ENCODE measurements at places on chromosomes 5 and 9.

- H3K36me3 ChIP-seq, result peaks cover 2% of the 10 kb centered on the region
- H3K27ac ChIP-seq, result no peak overlapping the region
- H3K27me3 ChIP-seq, result no peaks in the 10 kb centered on the region
- H3K4me1 ChIP-seq, result peaks cover 36% of the 10 kb centered on the region
- no peak for DNase-seq
These were observed 221.7 kb downstream of the DIRAS2 start for GRCh38 chr9:90420768-90421513.

GRCh38 chr9:132879457-132880323 lies 992 bp downstream of the SPACA9 start:
- no peaks in the 10 kb centered on the region for H3K36me3 ChIP-seq
- H3K4me3 ChIP-seq, result peak overlapping the region; percentile 74
- H3K4me1 ChIP-seq, result 0 out of 2 replicates have a peak, but pooled peaks cover 3% of the 10 kb centered on the region
- H3K27ac ChIP-seq, result no peak overlapping the region
- peaks cover 39% of the 10 kb centered on the region for H3K27me3 ChIP-seq

DNA sequence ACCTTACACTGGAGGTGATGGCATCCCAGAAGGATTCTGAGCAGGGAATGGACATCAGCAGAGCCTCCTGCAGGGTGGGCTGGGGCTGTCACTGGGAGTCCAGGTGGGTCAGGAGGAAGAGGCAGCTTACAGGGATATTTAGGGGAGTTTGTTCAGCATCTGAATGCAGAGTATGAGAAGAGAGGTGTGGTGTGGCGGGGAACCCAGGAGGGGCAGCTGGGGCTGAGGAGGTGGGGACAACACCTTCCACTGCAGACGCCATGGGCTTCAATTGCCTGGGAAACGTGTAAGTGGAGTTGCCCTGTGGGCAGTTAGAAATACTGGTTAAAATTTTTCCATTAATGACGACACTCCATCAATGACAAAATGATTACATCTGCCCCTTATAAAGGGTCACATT lies 33.5 kb downstream of the S1PR3 start:
- peaks cover 19% of the 10 kb centered on the region for H3K4me1 ChIP-seq
- H3K36me3 ChIP-seq, result peaks cover 8% of the 10 kb centered on the region
- no peak for DNase-seq
- no peaks in the 10 kb centered on the region for H3K27me3 ChIP-seq

- no peaks in the 10 kb centered on the region for H3K36me3 ChIP-seq
- H3K27me3 ChIP-seq, result no peaks in the 10 kb centered on the region
These were observed 37.2 kb downstream of the GADD45G start for GRCh38 chr9:89641980-89642379.

GRCh38 chr5:132658381-132659302 lies 669 bp downstream of the IL13 start:
- H3K27ac ChIP-seq, result no peak overlapping the region
- DNase-seq, result no peak
- H3K36me3 ChIP-seq, result no peaks in the 10 kb centered on the region
- H3K4me3 ChIP-seq, result no peak overlapping the region
- H3K4me1 ChIP-seq, result peaks cover 12% of the 10 kb centered on the region

DNA sequence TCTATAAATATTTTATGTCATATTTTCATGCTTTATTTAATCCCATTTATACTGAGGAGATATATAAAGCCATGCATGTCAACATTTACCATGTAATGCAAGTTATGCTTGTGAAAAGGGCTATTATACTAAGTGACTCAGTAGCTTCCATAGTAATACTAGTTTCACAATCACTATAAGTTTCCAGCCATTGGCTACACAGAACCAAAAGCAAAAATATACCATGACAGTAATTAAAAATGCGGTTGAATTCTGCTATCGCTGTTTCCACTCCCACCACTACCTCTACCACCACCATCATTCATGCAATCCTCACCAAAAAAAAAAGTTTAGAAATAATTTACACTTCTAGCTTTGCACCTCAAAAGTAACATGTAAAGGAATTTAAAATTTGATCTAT lies 60.2 kb downstream of the MLLT3 start:
- no peak for DNase-seq
- no peak overlapping the region for H3K27ac ChIP-seq
- H3K4me1 ChIP-seq, result peaks cover 23% of the 10 kb centered on the region
- no peaks in the 10 kb centered on the region for H3K36me3 ChIP-seq
- H3K27me3 ChIP-seq, result no peaks in the 10 kb centered on the region

DNA sequence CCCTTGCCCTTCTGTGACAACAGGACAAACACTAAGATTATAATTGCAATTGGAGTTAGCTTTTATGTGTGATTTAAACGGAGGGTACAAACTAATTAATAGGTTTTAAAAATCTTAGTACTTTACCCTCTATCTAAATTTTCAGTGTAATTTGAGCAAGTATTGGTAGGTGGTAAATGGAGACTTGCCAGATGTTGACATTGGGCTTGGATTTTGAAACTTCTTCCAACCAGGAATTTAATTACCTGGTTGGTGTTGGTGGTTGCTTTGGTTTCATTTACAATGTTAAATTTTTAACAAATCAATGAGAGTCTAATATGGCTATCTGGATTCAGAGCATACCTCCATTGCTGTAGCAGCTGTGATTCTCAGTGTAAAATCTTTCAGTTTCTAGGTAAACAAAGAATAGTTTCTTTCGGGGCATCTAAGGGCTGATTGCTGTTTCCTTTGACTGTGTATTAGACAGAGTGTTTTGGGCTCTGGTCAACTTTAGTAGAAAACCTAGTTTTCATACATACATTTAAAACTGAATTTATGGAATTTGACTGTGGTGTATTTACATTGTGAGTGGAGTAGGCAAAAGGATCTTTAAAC lies 1.9 kb downstream of the DAPK1 start:
- H3K4me3 ChIP-seq, result peak overlapping the region; percentile 92
- peak overlapping the region; percentile 74 for H3K27ac ChIP-seq
- no peaks in the 10 kb centered on the region for H3K27me3 ChIP-seq
- H3K4me1 ChIP-seq, result peaks cover 50% of the 10 kb centered on the region
- H3K36me3 ChIP-seq, result peaks cover 19% of the 10 kb centered on the region

- no peaks in the 10 kb centered on the region for H3K27me3 ChIP-seq
- no peak overlapping the region for H3K27ac ChIP-seq
- H3K36me3 ChIP-seq, result no peaks in the 10 kb centered on the region
- H3K4me1 ChIP-seq, result peaks cover 19% of the 10 kb centered on the region
- DNase-seq, result no peak
These were observed 992 bp downstream of the SH2D3C start for GRCh38 chr9:127777368-127777980.

GRCh38 chr5:115180165-115180709 lies 10.5 kb upstream of the TRIM36 start:
- peaks cover 70% of the 10 kb centered on the region for H3K27me3 ChIP-seq
- peak; percentile 79 for DNase-seq
- H3K36me3 ChIP-seq, result no peaks in the 10 kb centered on the region
- H3K4me1 ChIP-seq, result peaks cover 15% of the 10 kb centered on the region

- no peak overlapping the region for H3K4me3 ChIP-seq
- H3K27me3 ChIP-seq, result no peaks in the 10 kb centered on the region
- DNase-seq, result no peak
- H3K27ac ChIP-seq, result peak overlapping the region; percentile 14
- no peaks in the 10 kb centered on the region for H3K36me3 ChIP-seq
- H3K4me1 ChIP-seq, result peaks cover 29% of the 10 kb centered on the region
These were observed 278.3 kb downstream of the PDE4D start for GRCh38 chr5:59615272-59615671.

DNA sequence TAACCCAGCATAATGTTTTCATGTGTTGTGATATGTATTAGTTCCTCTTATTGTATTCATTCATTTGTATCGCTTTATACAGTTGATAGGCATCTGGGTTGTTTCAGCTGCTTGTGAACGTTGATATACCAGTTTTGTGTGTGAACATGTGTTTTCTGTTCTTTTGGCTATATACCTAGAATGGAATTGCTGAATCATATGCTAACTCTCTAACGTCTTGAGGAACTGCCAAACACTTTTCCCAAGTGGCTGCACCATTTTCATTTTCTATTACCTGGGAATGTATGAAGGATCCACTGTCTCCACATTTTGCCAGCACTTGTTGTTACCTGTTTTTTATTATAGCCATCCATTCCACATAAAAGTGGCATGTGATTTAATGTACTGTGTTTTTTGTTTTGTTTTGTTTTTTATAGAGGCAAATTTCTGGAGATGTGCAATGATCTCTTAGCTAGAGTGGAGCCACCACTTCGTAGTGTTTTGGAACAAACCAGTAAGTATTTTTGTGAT lies 34.6 kb downstream of the HSPA4 start:
- peaks cover 77% of the 10 kb centered on the region for H3K36me3 ChIP-seq
- no peak overlapping the region for H3K27ac ChIP-seq
- H3K4me3 ChIP-seq, result no peak overlapping the region
- H3K4me1 ChIP-seq, result no peaks in the 10 kb centered on the region
- H3K27me3 ChIP-seq, result no peaks in the 10 kb centered on the region

DNA sequence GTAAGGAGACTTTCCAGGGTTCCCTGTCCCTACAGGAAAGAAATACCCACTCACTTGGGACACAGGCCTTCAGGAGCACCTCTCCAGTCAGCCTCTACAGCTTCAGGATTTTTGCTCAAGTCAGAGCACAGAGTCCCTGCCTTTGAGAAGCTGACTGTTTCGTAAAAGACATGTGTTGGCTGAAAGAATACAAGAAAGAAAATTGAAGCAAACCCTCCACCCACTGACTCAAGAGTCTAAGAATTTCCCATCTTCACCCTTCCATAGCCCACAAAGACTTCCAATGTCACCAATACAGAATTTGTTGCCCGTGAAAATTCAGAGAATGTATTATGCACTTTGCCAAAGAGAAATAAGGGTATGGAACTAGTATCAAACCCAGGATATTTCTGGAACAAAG lies 53.0 kb upstream of the ZNF622 start:
- H3K36me3 ChIP-seq, result no peaks in the 10 kb centered on the region
- H3K27ac ChIP-seq, result no peak overlapping the region
- H3K4me3 ChIP-seq, result no peak overlapping the region
- H3K27me3 ChIP-seq, result no peaks in the 10 kb centered on the region

All from WTC11 (cell line).